CD8-positive, alpha-beta memory T cell (primary cell): ENCODE measurements at places on chromosomes 3 and 15. TPM values are rescaled to one million over a fixed set of nuclear protein-coding genes. Genes with fewer than 3 reads are reported as not detected.

DNA sequence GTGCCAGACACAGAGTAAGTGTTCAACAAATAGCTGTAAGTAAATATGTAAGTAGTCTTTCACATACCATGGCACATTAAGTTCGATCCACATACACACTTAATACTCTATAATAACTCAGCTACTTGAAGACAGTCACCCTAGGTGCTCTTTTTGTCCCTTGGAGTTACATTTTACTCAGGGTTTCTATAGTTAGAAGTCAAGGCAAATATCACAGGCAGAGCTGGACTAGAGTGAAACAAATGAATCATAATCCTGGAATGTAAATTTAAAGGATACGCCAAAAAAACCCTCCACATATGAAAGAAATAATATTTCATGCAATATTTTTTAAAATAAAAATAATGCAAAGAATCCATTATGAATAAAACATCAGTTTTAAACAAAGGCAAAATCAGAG lies 461.8 kb downstream of the MAGI1 start:
- no peaks in the 10 kb centered on the region for H3K27me3 ChIP-seq
- H3K27ac ChIP-seq: no peak overlapping the region
- H3K36me3 ChIP-seq: no peaks in the 10 kb centered on the region
- no peaks in the 10 kb centered on the region for H3K4me1 ChIP-seq

- H3K27ac ChIP-seq: no peak overlapping the region
- H3K4me1 ChIP-seq: no peaks in the 10 kb centered on the region
- H3K36me3 ChIP-seq: no peaks in the 10 kb centered on the region
- H3K4me3 ChIP-seq: no peak overlapping the region
These were observed 92.2 kb downstream of the MYLK start for GRCh38 chr3:123791898-123792297.

DNA sequence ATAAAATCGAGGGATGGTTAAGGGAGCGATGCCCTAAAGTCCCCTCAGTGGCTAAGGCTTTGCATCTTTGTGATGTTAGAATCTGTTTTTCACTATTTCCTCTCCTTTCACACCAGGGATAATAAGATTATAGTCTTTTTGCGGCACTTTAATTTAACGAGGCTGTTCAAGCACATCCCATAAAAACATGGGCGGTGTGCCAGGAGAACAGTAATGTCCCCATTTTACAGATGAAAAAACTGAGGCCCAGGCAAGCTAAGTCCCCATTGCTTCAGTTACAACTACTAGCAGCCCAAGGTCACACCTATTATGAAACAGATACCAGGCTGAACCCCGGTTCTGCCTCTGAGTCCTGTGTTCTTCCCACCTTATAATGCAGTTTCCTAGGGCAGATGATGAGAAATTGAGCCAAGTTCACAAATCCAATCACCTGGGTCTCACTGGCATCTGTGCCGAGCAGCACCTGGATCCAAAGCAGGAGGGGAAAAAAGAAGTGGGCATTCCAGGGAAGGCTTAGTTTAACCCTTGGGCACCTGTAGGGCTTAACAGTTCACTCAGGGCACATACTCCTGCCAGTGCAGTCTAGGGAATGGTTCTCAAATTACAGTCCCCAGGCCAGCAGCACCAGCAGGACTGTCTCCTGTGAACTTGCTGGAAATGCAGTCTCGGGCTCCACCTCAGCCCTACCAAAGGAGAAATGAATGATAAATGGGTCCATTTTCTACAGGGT lies 169.3 kb downstream of the RAB11A start:
- H3K36me3 ChIP-seq: no peaks in the 10 kb centered on the region
- H3K4me3 ChIP-seq: no peak overlapping the region
- H3K27ac ChIP-seq: no peak overlapping the region
- no peaks in the 10 kb centered on the region for H3K4me1 ChIP-seq

GRCh38 chr15:40253167-40253790 lies 14.4 kb downstream of the PAK6 start:
- H3K4me3 ChIP-seq: peak overlapping the region; percentile 32
- peaks cover 7% of the 10 kb centered on the region for H3K4me1 ChIP-seq
- no peak for DNase-seq
- peaks cover 7% of the 10 kb centered on the region for H3K27me3 ChIP-seq

Gene KNG1
- total RNA-seq: not detected

Gene ZPLD1
- not detected for total RNA-seq
